ENCODE measurements at places on chromosomes 7 and 10. TPM values are rescaled to one million over a fixed set of nuclear protein-coding genes. Genes with fewer than 3 reads are reported as not detected.

Gene TRIM74
- total RNA-seq: 1.7 TPM

GRCh38 chr10:110221044-110221720, 13.8 kb downstream of the MXI1 start:
- no peak for DNase-seq
- H3K27ac ChIP-seq: peak overlapping the region; percentile 95
- H3K4me1 ChIP-seq: peaks cover 26% of the 10 kb centered on the region
- H3K4me3 ChIP-seq: peak overlapping the region; percentile 71
- no peaks in the 10 kb centered on the region for H3K27me3 ChIP-seq
- H3K36me3 ChIP-seq: no peaks in the 10 kb centered on the region

Gene ASZ1
- not detected for total RNA-seq

- H3K27ac ChIP-seq: no peak overlapping the region
- no peaks in the 10 kb centered on the region for H3K4me1 ChIP-seq
- no peak overlapping the region for H3K4me3 ChIP-seq
- DNase-seq: no peak
- H3K36me3 ChIP-seq: no peaks in the 10 kb centered on the region
Measured at GRCh38 chr10:131816157-131816775, 84.5 kb upstream of the PPP2R2D start.

DNA sequence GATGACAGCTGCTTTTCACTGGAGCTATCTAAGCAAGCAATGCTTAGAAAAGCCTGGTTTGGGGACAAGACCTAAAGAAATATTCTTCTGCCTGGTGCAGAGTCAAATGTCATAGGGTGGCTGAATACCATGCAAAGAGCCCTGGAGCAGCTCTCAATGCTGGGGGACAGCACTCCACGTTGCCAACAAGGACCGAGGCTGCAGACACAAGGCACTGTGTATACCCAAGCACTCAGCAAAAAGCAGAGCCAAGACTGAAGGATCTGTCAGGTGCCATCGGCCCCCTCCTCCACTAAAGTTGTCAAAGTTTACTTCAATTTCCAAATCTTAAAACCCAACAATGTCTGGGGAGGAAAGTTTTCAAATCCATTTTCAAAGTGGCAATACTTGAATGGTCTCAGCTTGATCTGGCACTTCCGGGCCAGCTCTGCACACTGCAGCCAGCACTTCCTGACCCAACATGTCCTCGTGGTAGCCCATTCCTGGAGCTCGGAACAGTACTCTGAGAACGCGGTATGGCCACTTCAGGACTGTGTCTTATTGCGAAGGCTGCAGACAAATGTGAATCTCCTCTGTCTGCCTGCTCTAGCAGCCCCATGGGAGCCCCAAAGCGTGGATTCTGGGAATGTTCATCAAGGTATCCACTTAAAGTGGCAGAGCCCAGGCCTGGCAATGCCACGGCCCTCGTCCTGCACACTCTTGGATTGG, 191.8 kb downstream of the TNS3 start:
- H3K36me3 ChIP-seq: peaks cover 54% of the 10 kb centered on the region
- H3K27ac ChIP-seq: no peak overlapping the region

Gene SLC35G1
- total RNA-seq: 7.3 TPM

- no peak overlapping the region for H3K27ac ChIP-seq
- no peak for DNase-seq
- H3K27me3 ChIP-seq: peaks cover 46% of the 10 kb centered on the region
- H3K36me3 ChIP-seq: no peaks in the 10 kb centered on the region
Measured at GRCh38 chr10:96014473-96015102, 28.8 kb upstream of the CCNJ start.

DNA sequence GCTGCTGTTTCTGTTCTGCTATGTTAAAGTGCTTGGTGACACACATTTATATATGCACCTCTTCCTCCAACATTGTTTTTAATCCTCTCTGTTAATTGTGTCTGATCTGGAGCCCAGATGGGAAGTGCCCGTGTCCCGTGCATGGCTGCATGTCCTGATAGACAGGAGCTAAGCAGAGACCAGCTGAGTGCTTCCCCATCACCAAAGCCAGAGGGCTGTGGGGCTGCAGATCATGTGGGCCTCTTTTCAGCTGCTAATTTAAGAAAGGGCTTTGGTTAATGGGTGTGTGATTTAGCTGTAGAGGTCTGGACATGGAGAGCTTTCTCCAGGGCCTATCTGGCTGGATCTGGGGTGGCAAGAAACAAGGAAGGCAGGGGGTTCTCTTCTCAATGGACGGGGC, 96.5 kb upstream of the NPS start:
- DNase-seq: no peak
- H3K36me3 ChIP-seq: peaks cover 11% of the 10 kb centered on the region
- H3K4me3 ChIP-seq: no peak overlapping the region
- H3K4me1 ChIP-seq: no peaks in the 10 kb centered on the region
- no peak overlapping the region for H3K27ac ChIP-seq
- H3K27me3 ChIP-seq: no peaks in the 10 kb centered on the region

DNA sequence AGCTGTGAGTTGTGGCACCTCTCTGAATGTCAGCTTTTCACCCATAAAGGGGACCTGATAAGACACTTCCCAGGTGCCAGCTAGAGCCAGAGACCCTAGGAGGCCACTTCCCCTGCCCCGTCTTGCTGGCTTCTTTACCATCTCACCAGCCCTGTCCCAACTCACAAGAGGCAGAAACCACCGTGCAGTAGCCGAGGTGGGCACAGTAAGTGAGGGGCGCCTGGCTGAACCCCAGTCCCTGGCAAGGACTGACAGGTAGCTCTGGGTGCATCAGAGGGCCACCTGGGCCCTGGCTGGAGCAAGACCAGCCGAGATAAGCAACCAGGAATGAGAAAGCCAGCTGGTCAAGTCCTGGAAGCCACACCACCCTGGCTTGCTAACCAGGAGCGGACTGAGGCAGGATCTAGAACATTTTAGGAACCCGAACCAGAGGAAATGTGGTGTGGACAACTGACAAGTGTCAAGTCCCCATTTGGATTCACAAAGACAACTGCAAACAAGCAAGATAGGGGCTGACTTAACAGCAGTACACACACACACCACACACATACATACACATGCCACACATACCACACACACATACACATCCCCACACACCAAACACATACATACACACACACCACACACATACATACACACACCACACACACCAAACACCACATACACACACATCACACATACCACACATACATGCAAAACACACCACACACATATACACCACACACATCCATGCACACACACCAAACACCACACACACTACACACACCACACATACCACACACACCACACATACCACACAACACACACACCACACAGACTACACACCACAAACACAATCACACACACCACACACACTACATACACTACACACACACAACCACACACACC, 20.8 kb downstream of the OGDHL start:
- no peak for DNase-seq
- H3K4me3 ChIP-seq: no peak overlapping the region
- no peaks in the 10 kb centered on the region for H3K4me1 ChIP-seq
- H3K27me3 ChIP-seq: no peaks in the 10 kb centered on the region
- H3K27ac ChIP-seq: no peak overlapping the region
- H3K36me3 ChIP-seq: peaks cover 2% of the 10 kb centered on the region

DNA sequence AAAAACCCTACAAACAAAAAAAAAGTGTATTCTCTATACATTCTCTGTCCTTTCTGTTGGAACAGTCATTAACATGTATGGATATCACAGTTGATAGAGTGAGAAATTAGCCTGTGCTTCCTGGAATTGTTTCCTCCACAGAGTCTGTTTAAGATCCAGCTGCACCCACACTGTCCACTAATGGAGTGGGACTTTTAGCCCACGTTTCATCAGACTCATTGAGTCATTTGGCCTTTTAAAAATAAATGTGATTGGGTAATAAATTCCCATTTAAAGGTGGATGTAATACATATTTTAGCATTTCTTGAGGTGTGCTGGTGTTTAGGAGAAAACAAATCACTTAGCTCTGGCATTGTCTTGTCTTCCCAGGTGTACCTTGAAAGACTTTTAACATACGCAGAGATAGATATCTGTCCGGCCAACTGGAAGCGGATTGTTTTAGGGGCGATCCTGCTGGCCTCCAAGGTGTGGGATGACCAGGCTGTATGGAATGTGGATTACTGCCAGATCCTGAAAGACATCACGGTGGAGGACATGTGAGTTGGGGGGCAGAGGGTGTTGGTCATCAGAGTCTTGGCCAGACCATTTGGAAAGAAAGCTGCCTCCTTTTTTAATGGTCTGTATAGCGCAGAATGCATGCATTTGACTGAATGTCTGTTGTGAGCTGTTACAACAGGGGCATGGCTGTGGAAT, 52.3 kb upstream of the GJD4 start:
- peaks cover 22% of the 10 kb centered on the region for H3K36me3 ChIP-seq
- DNase-seq: no peak
- no peak overlapping the region for H3K27ac ChIP-seq
- no peaks in the 10 kb centered on the region for H3K4me1 ChIP-seq

GRCh38 chr7:29878081-29878688, 71.9 kb downstream of the WIPF3 start:
- H3K27ac ChIP-seq: no peak overlapping the region
- peaks cover 4% of the 10 kb centered on the region for H3K36me3 ChIP-seq
- H3K4me3 ChIP-seq: no peak overlapping the region
- H3K27me3 ChIP-seq: peaks cover 11% of the 10 kb centered on the region
- H3K4me1 ChIP-seq: peaks cover 4% of the 10 kb centered on the region

- no peak overlapping the region for H3K4me3 ChIP-seq
- H3K36me3 ChIP-seq: no peaks in the 10 kb centered on the region
- DNase-seq: no peak
Measured at GRCh38 chr10:8591640-8592039, 537.2 kb downstream of the GATA3 start.

GRCh38 chr10:132418527-132419416, 21.8 kb downstream of the PWWP2B start:
- H3K4me3 ChIP-seq: no peak overlapping the region
- H3K27me3 ChIP-seq: no peaks in the 10 kb centered on the region

GRCh38 chr7:141363748-141364147, 187.5 kb upstream of the AGK start:
- no peak for DNase-seq
- H3K36me3 ChIP-seq: no peaks in the 10 kb centered on the region
- H3K4me1 ChIP-seq: peaks cover 32% of the 10 kb centered on the region
- H3K4me3 ChIP-seq: no peak overlapping the region
- H3K27me3 ChIP-seq: no peaks in the 10 kb centered on the region

DNA sequence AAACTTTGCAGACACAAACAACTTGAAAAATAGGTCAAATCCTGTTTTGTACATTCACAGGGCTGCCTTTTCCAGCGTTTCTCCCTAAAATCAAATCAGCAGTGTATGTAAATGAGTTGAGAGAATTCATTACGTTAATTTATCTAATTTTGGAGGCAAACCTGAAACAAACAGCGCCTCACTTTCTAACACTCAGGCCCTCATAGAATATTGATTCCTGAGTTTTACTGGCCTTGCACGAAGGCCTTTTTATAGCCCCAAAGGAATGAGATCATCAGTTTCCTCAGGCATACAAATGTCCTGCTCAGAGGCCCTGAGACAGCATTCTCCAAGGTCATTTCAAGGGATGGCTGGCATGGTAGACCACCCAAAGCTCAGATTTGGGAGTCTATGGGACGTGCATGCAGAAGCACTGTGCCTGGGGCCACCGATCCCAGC, 131.7 kb upstream of the CHST15 start:
- peaks cover 26% of the 10 kb centered on the region for H3K4me1 ChIP-seq
- DNase-seq: no peak
- no peak overlapping the region for H3K27ac ChIP-seq
- H3K4me3 ChIP-seq: no peak overlapping the region
- peaks cover 4% of the 10 kb centered on the region for H3K27me3 ChIP-seq
- no peaks in the 10 kb centered on the region for H3K36me3 ChIP-seq

Gene CTTNBP2
- 10.8 TPM for total RNA-seq

- no peaks in the 10 kb centered on the region for H3K27me3 ChIP-seq
- H3K4me3 ChIP-seq: no peak overlapping the region
- H3K4me1 ChIP-seq: no peaks in the 10 kb centered on the region
- peak; percentile 55 for DNase-seq
- no peaks in the 10 kb centered on the region for H3K36me3 ChIP-seq
Measured at GRCh38 chr10:92387289-92387940, 96.4 kb downstream of the MARCHF5 start.

GRCh38 chr7:115008465-115009114, 86.7 kb downstream of the MDFIC start:
- peaks cover 29% of the 10 kb centered on the region for H3K4me1 ChIP-seq
- peaks cover 19% of the 10 kb centered on the region for H3K36me3 ChIP-seq
- no peaks in the 10 kb centered on the region for H3K27me3 ChIP-seq
- H3K27ac ChIP-seq: no peak overlapping the region

Gene HOXA6
- 43.7 TPM for total RNA-seq

Gene AKR1C4
- not detected for total RNA-seq

GRCh38 chr7:50184271-50184990, 91.4 kb upstream of the ZPBP start:
- H3K27me3 ChIP-seq: peaks cover 13% of the 10 kb centered on the region
- H3K27ac ChIP-seq: no peak overlapping the region
- peaks cover 7% of the 10 kb centered on the region for H3K4me1 ChIP-seq
- H3K36me3 ChIP-seq: no peaks in the 10 kb centered on the region
- no peak overlapping the region for H3K4me3 ChIP-seq

Gene PNLIPRP2
- not detected for total RNA-seq

Gene AKR1B1
- 91.9 TPM for total RNA-seq

Gene C7orf57
- total RNA-seq: not detected

- H3K4me3 ChIP-seq: no peak overlapping the region
- DNase-seq: no peak
- H3K36me3 ChIP-seq: no peaks in the 10 kb centered on the region
- peaks cover 80% of the 10 kb centered on the region for H3K4me1 ChIP-seq
Measured at GRCh38 chr7:36210291-36210922, 57.4 kb downstream of the EEPD1 start.

- no peaks in the 10 kb centered on the region for H3K36me3 ChIP-seq
- peaks cover 34% of the 10 kb centered on the region for H3K4me1 ChIP-seq
- DNase-seq: no peak
- no peak overlapping the region for H3K27ac ChIP-seq
- peak overlapping the region; percentile 22 for H3K4me3 ChIP-seq
Measured at GRCh38 chr7:332020-332517, 42.1 kb downstream of the FOXL3 start.

DNA sequence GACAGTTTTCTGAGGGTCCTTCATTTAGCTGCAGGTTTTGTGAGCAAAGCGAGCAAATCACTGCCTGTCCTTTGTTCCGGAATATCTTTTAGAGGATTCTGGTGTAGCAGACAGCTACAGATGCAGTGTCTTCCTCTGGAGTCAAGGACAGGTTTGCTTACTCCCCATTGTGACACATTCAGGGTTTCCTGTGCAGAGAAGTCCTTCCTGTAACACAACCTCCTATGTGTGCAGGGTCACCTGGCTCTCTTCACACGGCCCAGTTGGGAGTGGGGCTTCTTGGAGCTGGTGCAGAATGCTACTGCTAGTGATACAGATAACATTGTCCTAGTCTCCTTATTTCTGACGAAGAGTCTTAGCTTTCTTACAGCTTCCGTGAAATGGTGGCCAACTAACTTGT, 47.9 kb downstream of the RBM33 start:
- H3K27ac ChIP-seq: no peak overlapping the region
- peaks cover 41% of the 10 kb centered on the region for H3K36me3 ChIP-seq
- H3K4me1 ChIP-seq: no peaks in the 10 kb centered on the region
- no peak overlapping the region for H3K4me3 ChIP-seq
- DNase-seq: no peak

- H3K4me1 ChIP-seq: peaks cover 11% of the 10 kb centered on the region
- no peak for DNase-seq
- H3K36me3 ChIP-seq: peaks cover 5% of the 10 kb centered on the region
- no peak overlapping the region for H3K4me3 ChIP-seq
- H3K27ac ChIP-seq: no peak overlapping the region
Measured at GRCh38 chr10:73732931-73733623, 11.1 kb upstream of the SEC24C start.
